ENCODE measurements at places on chromosomes 2 and 18.
A peak's percentile ranks its signal among the peaks of the same experiment; 100 is the strongest.

- DNase-seq: no peak
Measured at GRCh38 chr18:34643989-34644388, 66.1 kb upstream of the DTNA start.

- DNase-seq: peak; percentile 82
Measured at GRCh38 chr2:176128172-176128981, 1.1 kb upstream of the HOXD8 start.

- DNase-seq: no peak
Measured at GRCh38 chr2:75500633-75501032, 60.1 kb downstream of the EVA1A start.

- DNase-seq: no peak
Measured at GRCh38 chr2:235283246-235283645, 210.6 kb upstream of the AGAP1 start.

- no peak for DNase-seq
Measured at GRCh38 chr18:31990823-31991222, 27.8 kb upstream of the RNF125 start.

All from endodermal cell (in vitro differentiated cells).